ENCODE measurements at places on chromosomes 7 and 10.
A peak's percentile ranks its signal among the peaks of the same experiment; 100 is the strongest.

DNA sequence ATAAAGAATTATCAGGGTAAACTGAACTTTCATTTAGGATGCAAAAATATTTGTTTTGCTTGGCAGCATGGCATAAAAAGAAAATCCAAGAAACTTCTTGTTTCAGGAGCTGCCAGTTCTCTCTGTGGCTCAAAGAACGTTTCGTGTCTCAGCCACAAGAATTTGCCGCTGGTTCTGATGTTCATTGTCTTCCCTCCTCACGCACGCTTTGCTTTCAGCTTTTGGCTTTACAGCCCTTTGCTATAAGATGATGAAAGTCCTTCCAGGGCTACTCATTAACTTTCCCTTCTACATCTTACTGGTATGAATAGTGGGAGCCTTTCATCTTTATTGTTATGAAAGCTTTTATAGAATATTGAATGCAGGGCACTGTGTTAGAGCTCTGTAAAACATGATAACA lies 124.7 kb downstream of the BICC1 start:
- no peak for DNase-seq

DNA sequence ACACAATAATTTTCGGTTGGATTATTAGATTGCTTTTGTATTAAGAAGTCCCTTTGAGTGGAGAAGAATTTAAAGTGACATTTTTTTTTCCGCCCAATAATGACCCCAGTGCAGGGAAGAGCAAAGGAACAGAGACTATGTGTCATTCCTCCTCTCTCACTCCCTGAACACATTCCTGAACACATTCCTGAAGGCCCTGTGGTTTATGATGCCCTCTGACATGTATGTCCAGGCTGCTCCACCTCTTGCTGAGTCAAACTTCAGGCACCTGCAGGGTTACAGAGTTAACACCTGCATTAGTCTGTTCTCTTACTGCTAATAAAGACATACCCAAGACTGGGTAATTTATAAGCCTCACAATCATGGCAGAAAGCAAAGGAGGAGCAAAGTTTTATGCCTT lies 704.0 kb upstream of the LRRN3 start:
- no peak for DNase-seq

DNA sequence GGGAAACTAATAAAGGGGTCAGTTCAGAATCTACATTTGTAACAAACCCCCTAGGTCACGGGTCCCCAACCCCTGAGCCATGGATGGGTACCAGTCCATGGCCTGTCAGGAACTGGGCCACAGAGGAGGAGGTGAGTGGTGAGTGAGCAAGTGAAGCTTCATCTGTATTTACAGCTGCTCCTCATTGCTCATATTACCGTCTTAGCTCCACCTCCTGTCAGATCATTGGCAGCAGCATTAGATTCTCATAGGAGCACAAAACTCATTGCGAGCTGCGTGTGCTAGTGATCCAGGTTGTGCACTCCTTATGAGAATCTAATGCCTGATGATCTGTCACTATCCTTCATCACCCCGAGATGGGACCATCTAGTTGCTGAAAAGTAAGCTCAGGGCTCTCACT lies 88.4 kb upstream of the MPP7 start:
- DNase-seq = no peak

- DNase-seq = no peak
These were observed 20.2 kb downstream of the CREB3L2 start for GRCh38 chr7:137981668-137982067.

DNA sequence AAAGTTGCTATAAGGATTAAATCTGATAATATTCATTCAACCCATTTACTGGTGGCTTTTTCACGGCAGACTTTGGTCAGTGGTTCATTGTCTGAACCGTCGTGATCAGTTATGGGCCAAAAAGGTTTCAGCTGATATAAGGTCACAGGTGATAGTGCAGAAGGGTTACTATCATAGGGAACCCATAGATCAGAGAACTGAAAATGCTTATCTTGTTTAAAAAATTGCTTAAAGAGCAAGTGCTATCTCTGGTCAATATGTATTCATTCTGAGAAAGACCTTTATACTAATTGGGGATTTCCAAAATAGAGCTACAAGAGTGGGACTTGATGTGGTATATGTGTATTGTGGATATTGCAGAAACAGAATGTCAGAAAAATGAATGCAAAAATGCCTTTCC lies 147.8 kb upstream of the SEMA3E start:
- no peak for DNase-seq

DNA sequence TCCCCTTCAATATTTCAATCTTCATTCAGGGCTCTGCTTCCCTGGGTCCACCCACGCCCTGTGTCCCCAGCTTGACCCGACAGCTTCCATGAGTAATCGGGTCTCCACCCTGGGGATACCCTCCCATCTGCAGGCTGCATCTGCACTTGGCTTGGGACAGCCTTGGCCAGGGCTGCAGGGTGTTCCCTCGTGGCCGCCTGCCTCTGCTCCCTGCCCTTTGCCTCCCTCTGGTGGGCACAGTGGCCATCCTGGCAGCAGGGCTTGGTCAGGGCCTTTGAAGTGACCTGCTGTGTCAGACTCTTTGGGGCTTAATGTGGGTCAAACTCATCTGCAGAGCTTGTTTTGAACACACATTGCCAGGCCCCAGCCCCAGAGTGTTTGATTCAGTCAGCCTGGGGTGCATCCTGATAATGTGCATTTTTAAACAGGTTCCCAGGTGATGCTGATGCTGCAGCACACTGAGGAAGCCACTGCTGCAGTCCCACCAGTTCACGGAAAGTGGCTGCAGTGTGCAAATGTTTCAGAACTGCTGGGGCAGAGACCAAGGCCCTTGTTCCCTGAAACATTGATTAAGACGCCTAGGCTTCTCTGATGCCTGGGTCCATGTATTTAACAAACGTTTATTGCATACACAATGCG lies 80.7 kb upstream of the SEC61G start:
- DNase-seq = peak; percentile 67

Data from stomach (tissue), 19 donors.